Right cardiac atrium (tissue), 5 donors: ENCODE measurements at places on chromosomes 3 and 15.
A peak's percentile ranks its signal among the peaks of the same experiment; 100 is the strongest.

DNA sequence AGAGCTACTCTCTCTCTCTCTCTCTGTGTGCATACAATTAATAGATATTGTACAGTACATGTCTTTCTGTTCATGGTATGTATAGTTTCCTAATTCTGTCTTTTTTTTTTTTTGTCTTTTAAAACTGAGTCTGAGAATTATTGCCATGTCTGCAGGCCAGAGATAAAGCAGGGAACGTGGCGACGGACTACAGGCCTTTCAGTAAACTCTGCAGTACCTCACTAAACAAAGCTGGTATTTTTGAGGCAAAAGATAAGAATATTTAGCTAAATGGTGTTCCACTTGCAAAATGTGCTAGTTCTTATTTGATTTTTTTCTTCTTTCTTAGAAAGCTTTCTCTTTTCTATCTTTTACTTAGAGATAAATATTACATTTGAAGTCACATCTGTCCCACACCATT is 44.0 kb upstream of the EHHADH start:
- no peak for DNase-seq

DNA sequence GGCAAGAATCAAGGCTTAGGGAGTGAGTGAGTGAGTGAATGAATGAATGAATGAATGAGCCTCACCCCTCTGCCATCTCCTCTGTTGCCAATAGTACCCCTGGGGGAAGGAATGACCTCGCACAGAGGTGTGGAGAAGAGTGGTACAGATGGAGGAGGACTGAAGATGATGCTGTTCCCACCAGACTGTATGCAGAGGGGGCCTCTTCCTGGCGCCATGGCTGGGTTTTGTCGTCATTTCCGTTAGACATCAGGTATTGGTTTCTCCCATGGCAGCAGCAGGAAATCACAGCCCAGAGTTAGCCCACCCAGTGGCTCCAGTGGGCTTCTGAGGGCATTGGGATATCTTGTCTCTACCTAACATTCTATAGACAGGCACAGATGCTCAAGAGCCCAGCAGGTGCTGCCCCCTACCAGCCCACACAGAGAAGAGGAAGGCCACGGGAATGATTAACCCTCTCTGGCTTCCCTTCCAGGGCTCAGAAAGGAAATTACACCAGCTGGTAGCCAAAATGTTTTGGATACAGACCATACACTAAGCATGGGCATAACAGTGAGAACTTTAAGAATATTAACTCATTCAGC is 109.8 kb upstream of the SLC6A11 start:
- DNase-seq = no peak

- DNase-seq = no peak
Observed at GRCh38 chr15:34682674-34683073, 72.1 kb downstream of the GJD2 start.

DNA sequence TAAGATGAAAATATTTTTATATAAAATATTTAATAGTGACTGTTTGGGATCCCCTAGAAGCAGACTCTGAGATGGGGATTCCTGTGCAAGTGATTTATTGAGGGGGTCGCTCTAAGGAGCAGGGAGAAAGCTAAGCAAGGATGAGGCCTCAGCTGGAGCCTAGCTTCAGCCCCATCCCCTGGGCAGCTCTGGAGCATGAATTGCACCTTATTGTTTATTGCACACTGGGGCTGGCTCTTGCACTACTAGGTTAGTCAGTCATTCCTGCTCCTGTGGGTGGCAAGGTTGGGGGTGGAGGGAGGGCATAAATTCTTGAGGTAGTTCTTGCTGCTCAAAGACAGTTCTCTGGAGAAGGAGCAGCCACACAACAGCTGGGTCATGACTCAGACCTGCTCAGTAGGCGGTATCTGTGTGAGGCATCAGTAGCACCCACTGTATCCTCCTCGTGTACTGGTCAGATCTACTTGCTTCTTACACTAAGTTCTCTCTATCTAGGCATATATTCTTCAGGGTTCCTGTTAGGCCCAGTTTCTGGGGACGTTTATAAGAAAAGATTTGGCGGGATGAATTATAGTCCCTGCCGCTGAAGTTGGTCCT is 27.2 kb upstream of the TNFSF10 start:
- DNase-seq = no peak

- DNase-seq = peak; percentile 89
Observed at GRCh38 chr15:39472621-39473297, 108.1 kb upstream of the THBS1 start.

DNA sequence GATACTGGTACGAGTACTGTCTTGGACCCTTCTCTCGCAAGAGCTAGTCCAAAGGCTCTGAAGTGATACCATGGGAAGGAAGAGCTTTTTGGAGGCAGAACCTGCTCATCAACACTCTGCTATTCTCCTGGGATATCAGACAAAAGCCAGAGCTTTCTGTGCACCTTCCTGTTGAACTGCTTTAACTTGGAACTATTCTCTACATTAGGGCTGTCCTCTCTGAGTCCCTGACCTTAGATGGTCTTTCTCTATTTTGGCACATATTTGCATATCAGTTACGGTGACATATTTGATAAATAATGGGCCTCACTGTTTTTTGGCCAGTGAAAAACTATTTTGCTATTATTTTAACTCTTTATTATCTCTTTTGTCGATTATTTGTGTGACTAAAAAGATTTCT is 146.9 kb downstream of the TIGIT start:
- no peak for DNase-seq

DNA sequence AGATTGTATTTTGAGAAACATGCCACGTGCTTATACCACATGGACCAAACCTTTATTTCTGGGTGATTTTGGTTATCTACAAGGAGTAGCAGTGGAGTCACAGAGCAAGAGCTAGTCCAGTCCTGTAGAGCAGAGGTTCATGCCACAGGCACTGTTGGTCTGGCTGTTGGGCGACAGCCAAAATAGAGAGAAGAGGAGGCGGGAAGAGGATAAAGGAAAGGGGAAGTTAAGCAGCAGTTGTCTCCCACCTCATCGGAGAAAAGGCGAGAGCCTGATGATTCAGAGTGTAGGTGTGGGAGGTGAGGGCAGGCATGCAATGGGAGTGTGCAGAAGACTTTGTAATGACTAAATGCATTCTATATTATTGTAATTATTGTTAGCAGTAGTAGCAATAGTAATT is 237.5 kb upstream of the ROPN1 start:
- DNase-seq = no peak

GRCh38 chr3:62101488-62101887 is 271.9 kb downstream of the FEZF2 start:
- DNase-seq = no peak

DNA sequence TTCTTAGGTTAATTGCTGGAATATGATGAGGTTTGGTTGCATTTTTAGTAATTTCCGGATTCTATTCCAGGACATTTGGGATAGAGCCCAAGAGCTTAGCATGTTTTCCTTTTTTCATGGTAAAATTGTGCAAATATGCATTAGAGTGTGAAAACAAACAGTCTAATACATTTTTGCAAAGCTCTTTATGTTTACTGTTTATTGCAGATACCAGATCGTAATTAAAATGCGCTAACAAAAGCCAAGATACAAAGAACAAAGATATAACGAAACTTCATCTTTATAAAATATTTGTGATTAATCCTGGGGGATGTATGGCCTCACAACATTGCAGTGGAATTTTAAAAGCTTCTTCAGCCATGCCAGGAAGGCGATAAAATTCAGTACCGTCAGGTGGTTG is 94.5 kb upstream of the TBC1D5 start:
- no peak for DNase-seq

- DNase-seq = no peak
Observed at GRCh38 chr3:4416961-4417360, 50.1 kb downstream of the SUMF1 start.

DNA sequence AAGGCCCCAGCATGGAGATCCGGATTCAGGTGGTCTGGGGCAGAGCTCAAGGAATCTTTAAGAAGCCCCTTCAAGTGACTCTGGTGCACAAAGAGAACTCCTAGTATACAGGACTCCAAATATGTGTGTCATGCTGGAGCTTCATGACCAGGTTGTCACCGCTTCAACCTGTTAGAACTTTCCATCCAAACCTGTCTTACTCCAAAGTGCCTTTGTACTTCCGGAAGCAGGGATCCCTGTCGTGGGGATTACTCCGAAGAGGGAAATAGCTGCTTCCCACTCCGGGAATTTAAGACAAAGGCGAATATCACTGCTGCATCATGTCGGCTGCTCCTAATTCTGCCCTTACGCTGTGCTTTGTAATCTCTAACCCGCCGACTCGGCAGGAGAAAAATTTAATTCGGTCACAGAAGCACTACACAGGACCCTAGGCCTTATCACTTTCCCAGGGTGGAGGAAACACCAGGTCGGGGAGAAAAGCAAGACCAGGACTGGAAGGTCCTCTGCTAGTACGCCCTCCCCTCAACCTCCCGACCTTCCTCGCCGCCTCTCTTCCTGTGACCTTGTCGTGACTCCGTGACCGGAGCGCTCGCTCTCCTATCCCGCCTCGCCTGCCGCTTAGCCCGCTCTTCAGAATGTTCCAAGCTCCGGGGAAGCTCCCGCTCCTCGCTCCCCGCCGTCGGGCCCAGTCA is 730 bp downstream of the HIGD1A start:
- peak; percentile 69 for DNase-seq

DNA sequence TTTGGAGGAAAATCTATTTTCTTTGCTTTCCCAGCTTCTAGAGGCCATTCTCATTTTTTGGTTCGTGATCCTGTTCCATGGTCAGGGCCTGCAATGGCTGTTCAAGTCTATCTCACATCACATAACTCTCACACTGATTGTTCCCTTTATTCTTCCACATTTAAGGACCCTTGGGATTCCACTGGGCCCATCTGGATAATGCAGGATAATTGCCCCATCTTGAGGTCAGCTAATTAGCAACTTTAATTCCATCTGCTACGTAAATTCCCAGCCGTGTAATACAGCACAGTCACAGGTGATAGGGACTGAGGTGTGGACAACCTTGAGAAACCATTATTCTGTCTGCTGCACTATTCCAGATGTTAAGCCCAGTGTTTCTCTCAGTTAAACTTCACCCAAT is 311.6 kb upstream of the CNTN4 start:
- DNase-seq = no peak

DNA sequence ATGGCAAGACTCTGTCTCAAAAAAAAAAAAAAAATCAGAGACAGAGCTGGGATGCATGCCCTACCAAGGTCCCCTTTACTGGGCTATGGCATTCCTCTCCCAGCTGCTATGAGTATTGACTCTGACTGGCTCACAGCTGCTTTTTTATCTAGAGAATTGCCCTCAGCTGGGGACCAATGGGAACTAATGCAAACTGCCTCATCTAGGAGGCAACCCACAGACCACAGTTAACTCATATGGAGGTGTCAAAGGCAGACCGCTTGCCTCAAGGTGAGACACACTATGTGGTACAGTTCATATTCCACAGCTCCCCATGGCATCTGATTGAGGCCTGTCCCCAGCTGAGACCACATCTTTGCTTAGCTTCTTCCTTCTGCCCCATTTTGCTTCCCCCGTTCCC is 183.5 kb upstream of the EOMES start:
- DNase-seq = no peak

DNA sequence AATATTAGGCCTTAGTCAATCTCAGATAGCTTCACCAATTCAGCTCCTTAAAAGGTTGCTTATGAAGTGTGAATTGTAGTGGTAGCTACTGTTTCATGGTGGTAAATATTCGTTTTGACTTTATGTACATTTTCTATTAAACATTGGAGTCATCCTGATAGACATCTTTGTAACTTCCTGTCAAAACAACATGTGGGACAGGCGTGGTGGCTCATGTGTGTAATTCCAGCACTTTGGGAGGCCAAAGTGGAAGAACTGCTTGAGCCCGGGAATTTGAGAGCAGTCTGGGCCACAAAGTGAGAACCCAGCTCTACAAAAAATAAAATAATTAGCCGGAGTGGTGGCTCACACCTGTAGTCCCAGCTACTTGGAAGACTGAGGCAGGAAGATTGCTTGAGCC is 2.0 kb upstream of the TRIM59 start:
- DNase-seq = no peak

DNA sequence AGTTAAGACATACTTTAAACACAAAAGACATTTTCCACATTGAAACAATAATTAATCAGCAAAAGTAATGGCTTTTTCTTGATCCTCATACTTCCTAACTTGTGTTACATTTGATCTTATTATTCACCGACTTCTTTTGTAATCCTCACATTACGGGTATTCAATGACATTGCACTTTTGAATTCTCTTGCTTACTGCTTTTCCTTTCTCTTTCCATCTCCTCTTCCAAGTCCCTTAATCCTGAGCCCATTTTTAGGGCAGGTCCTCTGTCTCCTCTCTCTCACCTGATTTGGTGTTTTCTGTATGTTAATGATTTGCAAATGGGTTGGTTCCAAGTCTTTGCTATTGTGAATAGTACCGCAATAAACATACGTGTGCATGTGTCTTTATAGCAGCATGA is 48.5 kb upstream of the RAP2B start:
- no peak for DNase-seq

DNA sequence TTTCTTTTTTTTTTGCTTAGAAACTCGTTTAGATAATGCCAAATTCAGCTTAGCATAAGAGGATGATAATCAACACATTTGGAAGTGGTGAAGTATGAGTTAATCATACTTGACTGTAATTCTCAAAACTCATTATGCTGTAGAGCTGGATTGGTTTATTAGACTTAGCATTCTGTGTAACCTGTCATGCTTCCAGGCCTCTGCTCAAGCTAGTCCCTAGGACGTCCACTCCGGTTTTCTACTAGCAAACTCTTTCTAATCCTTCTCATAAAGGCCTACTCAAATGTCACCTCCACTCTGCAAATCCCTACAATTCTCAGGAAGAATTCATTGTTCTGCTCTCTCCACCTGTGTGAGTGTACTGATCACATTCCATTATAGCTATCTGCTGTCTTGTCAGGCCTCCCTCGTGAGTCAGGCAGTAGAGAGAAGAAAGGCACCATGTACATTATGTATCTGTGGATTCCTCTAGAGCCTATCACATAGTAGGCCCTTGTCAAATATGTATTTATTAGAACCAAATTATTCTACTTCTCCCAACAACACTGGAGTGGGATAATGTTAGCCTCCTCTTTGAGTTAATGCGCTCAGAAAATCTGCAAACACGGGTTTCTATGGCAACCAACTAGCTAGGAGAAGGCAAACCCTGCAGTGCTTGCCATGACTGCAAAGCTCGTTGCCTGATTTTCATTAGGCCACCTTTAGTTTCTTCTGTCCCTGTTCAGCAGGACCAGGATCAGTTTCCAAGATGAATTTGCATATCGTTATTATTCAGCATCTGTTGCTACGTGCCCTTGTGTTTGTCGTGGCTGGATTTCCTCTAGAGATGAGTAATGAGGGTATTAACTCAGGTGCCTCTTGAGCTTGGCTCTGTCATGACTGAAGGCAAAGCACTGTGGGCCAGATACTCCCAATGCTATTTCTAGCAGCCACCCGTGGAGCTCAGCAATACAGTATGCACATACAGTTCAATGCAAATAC is 30.7 kb downstream of the ATP13A5 start:
- no peak for DNase-seq

- DNase-seq = peak; percentile 49
Observed at GRCh38 chr15:53962646-53963561, 15.3 kb upstream of the UNC13C start.

- DNase-seq = no peak
Observed at GRCh38 chr3:36874424-36874823, 70.4 kb downstream of the TRANK1 start.

GRCh38 chr15:56894601-56895000 is 23.8 kb upstream of the TCF12 start:
- DNase-seq = no peak

- no peak for DNase-seq
Observed at GRCh38 chr15:72982714-72983113, 69.5 kb upstream of the NEO1 start.

GRCh38 chr3:72990701-72991395 is 5.8 kb upstream of the PPP4R2 start:
- DNase-seq = no peak
